ENCODE measurements at places on chromosomes 1 and 21.

- no peak for DNase-seq
Measured at GRCh38 chr1:222045236-222045635, 303.3 kb upstream of the DUSP10 start.

DNA sequence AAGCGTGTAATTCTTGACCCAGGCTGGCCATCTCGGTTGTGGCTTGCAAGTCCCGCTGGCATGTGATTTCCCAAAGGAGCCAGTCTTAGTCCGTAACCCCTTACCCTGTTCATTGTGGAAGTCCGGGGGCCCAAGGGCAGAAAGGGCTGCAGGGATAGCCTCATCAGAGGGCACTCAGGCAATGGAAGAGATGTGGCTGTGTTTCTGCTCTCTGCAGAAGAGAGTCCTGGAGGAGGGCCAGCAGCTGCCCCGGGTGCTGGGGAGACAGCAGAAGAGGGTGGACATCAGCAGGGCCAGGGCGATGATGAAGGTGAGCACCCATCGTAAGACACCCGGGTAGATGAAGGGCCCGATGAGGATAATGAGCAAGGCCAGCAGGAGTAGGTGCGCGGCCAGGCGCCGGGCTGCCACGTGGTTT lies 830 bp downstream of the RNF186 start:
- DNase-seq: peak; percentile 59

DNA sequence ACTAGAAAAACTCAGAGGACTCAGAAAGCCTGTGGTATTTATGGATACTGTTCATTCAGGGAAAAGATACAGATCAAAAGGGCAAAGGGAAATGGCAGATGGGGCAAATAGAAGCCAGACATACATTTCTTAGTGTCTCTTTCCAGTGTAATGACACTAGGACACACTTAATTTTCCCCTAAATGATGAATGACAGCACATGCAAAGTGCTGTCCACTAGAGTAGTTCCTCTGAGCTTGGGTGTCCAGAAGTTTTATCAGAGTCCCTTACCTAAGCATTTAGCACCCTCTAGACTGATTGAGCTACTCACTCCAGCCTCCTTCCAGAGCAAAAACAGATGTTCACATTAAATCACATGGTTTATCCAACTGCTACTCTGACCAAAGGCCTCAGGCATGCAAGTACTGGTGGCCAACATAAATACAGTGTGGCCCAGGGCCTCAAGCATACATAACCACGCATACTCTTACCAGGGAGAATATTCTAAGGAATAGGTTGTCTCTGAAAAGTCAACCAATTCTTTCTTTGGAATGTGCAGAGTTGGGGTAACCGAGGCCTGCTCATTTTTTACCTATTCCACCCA lies 166.9 kb downstream of the NCAM2 start:
- DNase-seq: no peak

- no peak for DNase-seq
Measured at GRCh38 chr21:43818685-43819084, 29.3 kb downstream of the RRP1 start.

DNA sequence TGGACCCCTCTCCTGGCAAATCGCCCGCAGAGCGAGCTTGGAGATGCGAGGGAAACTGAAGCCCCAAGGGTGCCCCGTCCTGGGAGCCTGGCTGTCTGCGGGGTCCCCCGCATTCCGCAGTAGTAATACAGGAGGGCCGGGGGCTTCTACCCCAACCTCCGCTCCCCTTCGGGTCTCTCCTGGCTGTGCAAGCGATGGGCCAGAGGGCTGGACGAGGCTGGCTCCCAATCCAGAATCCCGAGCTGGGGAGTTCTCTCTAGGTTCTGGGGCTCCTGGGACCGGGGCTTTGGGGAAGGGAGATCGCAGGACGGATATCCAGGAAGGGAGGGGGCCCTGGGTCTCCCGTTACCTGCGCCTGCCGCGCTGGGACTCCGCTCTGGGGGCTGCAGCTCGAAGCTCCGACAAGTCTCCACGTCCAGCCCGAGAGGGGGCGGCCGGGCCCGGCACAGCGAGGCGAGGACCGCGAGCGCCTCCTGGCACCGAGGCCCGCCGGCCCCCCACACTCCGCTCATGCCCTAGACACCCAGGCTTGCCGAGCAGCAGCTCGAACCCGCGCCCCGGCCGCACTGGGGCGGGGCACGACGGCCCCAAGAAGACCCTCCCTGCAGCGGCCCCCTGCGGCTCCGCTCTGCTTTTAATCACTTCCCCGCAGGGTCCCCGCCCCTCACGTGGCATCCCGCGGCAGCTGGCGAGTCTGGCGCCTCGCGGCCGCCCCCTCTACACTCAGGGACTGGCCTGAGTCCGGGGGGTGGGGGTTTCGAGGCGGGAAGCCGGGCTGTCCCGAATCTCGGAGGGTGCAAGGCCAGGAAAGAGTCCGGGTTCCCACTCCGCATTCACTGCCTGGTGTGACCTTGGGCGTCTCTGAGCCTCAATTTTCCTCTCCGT lies at the start of gene SYT6:
SYT6 (minus strand) TSS at position 609 of the 885 bp plus-strand sequence; CDS start at position 512, 97 bp downstream.
- DNase-seq: peak; percentile 80

Data from lower leg skin (tissue), 4 donors.